ENCODE measurements at places on chromosomes 5 and 9.

DNA sequence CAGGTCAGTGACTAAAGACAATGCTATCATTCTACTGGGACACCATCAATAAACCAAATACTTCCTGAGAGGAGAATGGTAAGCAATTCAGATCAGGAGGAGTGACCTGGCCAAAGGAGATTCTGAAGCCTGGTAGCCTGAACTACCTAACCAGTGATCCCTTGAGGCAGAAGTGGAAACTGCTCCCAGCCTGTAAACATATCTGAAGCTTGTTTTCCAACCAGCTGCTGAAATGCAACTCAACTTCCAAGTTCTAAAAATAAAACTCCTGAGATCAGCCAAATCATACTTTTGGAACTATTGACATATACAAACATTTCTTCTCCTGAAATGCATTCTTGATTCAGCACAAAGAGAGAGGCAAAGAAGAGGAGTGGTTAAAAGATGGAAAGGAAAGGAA lies 204.1 kb downstream of the EBF1 start:
- DNase-seq: no peak

- DNase-seq: no peak
Observed at GRCh38 chr9:121340676-121341392, 29.2 kb downstream of the STOM start.

GRCh38 chr5:37751227-37751626 lies 88.6 kb downstream of the GDNF start:
- no peak for DNase-seq

DNA sequence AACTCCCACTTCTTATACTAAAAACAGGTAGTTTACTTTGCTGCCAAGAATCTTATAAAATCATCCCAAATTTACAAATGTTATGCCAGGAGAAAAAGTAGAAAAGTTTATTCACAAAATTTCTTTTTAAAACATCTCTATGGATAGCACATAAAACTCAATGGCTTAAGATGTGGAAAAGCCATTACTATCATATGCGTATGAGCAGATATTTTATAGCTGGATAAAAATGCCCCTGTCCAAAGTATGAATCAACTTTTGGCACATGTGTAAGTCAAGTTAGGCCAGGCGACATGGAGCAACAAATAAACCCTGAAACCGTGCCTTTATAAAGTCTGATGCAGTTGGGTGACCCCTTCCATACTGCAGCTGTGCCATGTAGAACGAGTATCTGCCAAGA lies 38.6 kb upstream of the FBP1 start:
- no peak for DNase-seq

- no peak for DNase-seq
Observed at GRCh38 chr9:7238247-7238637, 480.5 kb downstream of the KDM4C start.

GRCh38 chr5:160470437-160471361 lies 49.0 kb downstream of the PTTG1 start:
- DNase-seq: peak; percentile 36

GRCh38 chr5:127723571-127723970 lies 20.4 kb downstream of the CCDC192 start:
- DNase-seq: no peak

- DNase-seq: peak; percentile 33
Observed at GRCh38 chr9:131366761-131367401, 27.0 kb upstream of the PRRC2B start.

DNA sequence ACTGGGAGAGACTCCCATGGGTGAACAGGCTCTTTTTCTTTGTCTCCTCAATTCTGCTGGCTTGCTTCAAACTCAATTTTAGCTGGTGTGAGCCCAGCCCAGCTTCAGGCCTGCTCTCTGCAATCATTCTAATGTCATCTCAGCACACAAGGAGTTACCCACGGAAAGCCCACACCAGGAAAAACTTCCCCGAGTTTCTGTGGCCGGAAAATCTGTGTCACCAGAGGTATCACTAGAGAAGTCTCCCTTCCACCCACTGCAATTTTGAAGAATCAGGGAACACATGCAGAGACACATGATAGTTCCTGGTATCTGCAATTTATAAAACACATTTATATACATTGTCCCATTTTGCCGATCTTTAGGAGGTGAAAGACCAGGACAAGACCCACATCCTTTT lies 13.5 kb upstream of the NDFIP1 start:
- no peak for DNase-seq

GRCh38 chr9:109017061-109017460 lies 3.8 kb upstream of the CTNNAL1 start:
- DNase-seq: no peak

DNA sequence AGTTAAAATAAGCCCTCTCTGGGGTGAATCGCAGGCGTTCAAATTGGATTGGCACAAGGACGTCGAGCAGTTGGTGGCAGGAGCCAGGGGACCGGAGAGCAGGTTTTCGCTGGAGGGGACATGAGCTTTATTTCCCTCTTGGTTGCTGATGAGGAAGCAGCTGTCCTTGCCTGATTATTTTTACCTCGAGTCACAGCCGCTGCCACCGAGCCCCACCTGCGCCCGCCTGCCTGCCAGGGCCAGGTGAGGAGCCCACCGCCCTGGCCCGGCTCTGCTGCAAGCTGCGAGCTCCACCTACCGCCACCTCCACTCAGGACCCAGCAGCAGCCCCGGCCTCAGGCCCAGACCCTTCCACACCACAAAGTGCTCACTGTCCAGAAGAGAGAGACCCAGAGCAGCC lies 9.0 kb upstream of the ADGRD2 start:
- DNase-seq: no peak

DNA sequence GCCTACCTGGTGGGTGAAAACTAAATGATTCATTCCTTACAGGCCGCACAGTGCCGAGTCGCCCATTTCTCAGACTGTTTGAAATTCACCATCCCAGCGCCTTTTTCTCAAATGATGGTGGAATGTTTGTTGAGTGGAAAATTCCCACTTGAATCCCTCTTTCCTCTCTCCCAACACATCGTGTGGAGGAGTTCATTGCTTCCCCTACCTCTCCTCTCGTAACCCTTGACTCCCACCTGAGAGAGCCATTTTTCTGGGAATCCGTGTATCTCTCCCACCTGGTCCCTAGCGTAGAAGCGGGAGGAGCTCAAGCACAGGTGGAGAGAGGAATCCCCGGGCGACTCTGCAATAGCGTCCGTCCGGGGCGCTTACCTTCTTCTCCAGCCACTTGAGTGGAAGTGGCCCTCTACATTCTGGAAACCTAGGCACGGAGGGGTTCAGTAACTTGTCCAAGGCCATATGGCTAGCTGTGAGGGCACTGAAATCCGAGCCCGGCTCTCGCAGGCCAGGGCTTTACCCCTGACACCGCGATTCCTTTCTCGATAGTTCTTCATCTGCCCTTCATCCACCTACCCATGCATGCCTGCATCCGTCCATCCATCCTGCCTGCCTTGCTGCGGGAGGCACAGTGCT lies 683 bp downstream of the OSMR start:
- no peak for DNase-seq

DNA sequence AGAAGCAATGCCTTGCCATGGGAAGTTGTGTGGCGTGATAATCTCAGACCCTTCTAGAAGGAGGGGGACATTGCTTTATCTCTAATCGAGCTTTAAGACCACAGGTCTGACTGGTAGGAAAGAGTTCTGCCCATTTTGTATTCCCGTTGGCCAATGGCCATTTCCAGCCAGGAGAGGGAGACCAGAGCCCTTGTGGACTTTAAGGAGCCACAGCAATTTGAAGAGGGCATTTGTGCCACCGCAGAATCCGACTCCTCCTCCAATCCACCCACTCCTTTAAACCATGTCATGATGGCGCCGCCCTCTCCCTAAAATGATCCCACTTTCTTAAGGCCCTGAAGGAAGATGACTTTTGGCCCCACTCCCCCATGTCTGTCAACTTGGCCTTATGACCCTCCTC lies 560.5 kb upstream of the ADAMTS16 start:
- DNase-seq: no peak

DNA sequence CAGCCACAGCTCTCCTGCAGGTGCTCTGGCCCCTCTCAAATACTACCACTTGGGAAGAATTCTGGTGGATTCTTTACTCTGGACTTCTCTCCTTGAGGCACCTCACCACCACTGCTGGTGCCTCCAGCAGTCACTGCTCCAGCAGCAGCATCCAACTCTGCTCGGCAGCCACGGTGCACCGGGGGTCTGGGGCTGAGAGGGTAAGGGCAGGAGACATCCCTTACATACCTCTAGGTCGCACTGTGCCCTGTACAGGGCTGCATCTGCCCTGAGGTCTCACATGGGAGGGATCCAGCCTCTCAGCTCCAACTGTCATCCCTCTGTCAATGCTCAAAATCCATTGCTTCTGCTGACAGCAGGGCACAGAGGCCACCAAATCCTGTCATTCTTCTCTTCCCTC lies 588.2 kb downstream of the CDK5RAP2 start:
- no peak for DNase-seq

DNA sequence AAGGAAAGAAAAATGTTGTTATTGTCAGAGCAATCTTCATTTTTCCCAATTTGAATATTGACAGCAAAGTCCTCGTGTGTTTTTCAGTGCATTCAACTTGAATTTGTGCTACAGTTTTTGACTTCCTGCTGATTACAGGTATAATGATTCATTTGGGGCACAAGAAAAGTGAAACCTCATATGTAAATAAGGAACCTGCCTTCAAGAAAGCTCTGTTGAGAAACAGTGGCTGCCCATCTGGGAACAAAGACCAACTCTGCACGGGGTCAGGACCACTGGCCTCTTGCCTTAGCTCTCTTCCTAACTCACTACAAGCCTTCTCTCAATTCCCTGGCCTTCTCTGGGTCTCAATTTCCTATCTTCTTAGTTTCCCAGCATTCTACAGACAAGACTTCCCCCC lies 21.0 kb downstream of the TIMD4 start:
- DNase-seq: no peak

DNA sequence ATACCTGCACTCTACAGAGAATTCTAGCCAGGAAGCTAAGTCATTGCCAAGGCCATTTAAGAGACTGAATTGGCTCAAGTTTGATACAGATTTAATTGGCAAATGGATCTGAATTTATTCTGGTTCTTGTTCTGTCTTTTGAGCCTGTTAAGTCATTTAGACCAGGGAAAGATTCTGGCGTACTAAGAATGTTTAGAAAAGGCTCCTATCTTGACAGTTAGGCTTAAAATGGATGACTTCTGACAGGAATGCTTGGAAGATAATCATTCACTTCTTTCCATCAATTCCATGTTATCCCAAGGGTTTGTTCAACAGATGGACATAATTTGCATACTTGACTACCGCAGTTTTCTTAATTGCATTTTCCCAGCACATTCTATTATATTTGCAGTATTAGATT lies 376.6 kb downstream of the PTPRD start:
- DNase-seq: no peak

GRCh38 chr5:106312360-106312759 lies 1358.4 kb downstream of the EFNA5 start:
- DNase-seq: no peak

GRCh38 chr5:150801117-150801927 lies 22.8 kb downstream of the SMIM3 start:
- DNase-seq: no peak

DNA sequence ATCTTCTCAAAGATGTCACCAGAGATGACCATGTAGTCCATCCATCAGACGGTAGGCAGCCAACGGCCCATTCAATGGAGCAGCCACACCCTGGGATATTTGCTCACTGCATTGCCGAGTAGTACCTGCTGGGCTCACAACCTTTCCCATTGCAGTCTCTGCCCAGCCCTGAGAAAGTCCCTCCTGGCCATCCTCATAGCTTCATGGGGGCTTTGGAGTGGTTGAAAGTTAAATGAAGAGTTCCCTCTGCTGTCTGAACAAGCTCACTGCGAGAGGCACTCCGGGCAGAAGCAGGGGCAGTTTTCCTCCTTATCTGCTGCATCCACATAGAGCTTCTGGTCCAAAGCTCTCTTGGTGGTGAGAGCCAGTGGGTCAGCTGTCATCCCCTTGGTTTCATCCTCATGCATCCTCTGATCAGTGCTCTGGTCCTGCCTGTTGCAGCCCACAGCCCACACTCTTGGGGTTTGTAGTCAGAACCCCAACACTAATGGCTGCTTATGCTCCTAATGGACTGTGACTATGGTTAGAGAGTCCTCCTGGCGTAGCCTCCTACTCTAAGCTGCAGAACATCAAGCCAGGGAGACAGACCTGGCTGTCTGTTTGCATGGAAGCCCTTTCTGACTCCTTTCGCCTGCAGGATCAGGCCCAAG lies 23.3 kb downstream of the TNFSF8 start:
- no peak for DNase-seq

DNA sequence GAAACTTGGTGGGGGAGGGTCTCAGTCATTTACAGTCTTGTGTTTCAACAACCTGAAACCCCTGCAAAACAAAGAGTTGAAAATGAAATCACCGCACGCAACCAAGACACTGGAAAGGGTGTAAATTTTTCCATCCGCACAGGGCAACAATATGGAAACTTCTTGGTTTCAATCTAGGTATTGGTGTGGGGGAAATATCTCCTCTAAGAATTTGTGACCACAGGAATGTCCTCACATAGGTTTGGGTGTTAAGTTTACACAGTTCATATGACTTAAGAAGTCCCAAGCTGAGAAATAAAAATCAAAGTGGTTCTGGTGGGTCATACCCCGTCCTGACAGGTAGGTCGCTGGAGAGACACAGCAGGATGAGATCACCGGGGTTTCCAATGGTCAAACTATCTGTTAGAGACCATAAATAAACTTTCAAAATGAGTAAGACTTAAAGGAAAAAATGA lies 51.9 kb upstream of the PIP5K1B start:
- no peak for DNase-seq

DNA sequence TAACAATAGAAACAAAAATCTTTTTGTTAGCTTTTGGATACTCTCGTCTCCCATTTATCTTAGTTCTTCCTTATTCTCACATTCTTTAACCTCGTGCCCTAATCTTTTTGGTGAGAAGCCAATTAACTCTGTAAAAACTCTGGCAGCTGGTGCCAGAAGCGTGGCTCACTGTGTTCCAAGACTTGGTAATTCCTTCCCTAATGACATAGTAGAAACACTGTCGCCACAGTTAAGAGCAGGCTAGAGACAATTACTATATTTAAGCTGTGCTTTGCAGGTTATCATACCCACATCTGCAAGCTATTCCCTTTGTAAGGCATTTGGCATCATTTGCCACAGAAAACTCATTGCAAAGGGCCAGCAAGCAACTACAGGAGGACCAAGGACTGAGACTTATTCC lies 160.9 kb upstream of the PIK3R1 start:
- no peak for DNase-seq

GRCh38 chr9:2824564-2824963 lies 19.3 kb downstream of the PUM3 start:
- DNase-seq: no peak

DNA sequence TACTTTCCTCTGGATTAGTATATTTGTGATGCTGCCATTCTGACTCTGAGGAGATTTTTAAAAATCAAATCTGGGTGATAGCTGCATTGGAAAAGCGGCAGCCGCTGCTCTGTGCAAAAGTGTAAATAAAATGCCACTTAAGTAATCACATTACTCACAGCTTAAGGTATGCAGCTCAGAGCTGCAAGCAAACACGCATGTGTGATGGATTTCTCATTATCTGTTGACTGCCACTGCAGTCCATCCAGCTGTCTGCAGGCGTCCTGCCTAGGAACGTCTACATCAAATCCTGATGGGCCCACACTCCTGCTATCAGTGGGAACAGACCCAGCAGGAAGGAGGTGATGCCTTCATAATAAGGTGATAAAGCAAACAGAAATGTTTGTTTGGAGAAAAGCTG lies 216.9 kb downstream of the SPOCK1 start:
- DNase-seq: no peak
